Stimulated activated CD4-positive, alpha-beta T cell treated with anti-CD3 and anti-CD28 coated beads, Interleukin-15, amount 100 ng/mL, for 1 hour (primary cell): ENCODE measurements at places on chromosomes 5 and 9.

DNA sequence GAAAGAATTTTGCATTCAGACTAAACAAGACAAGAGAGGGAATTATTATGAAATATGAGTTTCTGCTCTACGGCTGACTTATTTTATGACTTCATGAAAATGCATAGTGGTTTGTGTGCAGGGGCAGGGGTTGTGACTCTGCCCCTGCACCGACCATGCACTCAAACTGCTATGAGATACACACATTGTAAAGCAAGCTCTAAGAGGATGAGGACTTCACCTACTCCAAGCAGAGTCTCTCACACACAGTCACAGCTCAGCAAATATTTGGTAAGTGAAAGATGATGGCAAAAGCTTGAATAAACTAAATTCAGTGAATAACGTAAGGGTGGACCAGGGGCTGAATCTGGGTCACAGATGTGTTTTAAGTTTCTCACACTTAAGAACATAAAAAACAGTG is 542.9 kb downstream of the PRELID2 start:
- no peak for DNase-seq

GRCh38 chr9:126417043-126417442 is 90.4 kb downstream of the MVB12B start:
- DNase-seq = no peak

DNA sequence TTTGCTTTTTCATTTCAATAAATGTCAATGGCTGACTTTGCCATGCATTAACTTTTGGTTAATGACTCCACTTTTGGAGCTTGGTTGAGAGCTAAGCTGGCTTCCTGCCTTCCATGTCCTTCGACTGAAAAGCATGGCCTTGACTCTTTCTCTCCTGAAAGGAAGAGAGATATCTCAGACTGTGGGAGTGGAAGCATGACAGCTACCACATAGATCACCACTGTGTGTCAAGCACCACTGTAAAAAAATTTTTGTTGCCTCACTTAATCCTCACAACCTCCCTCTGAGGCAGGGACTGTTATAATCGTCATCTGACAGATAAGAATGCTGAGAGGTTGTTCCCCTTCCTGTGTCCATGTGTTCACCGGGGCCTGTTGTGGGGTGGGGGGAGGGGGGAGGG is 184.8 kb downstream of the RORB start:
- DNase-seq = no peak

- no peak for DNase-seq
These were observed 226.4 kb upstream of the ISL1 start for GRCh38 chr5:51156838-51157237.

DNA sequence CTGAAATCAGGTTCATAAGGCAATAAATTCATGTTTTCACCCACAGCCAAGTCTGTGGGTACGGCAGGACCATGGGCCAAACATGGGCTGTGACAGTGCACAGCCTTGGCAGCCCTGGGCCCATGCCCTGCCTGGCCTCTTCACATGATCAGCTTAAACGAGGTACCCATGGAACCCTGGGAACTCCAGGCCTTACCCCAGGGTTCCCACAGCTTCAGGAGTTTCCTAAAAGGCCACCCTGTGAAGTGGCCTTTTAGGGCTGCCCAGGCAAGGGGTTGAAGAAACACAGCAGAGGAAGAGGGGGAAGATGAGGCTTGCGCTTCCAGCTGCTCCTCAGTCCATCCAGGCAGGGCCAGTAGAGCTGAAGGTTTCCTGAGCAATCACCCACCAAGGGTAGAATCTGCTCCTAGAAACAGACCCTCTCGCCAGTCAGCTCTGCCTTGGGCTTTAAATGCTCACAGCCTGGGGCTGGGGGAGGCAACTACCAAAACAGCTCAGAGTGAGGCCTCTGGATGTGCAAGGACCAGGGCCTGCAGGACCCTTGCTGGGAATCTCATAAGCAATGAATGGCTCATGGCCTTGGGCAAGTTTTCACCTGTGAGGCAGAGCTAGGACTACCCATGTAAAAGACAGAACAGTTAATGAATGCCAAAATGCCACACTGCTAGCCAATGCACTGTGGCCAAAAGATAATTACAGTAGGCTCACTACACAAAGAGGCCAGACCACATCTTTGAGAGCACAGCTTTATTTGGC is 79.3 kb upstream of the LRRTM2 start:
- no peak for DNase-seq

DNA sequence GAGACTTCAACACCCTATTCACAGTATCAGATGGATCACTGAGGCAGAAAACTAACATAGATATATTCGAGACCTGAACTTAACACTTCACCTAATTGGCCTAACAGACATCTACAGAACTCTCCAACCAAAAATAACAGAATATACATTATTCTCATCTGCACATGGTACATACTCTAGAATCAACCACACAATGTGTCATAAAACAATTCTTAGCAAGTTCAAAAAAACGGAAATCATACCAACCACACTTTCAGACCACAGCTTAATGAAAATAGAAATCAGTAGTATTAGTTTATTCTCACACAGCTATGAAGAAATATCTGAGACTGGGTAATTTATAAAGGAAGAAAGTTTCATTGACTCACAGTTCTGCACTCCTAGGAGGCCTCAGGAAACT is 387.9 kb downstream of the DEPDC1B start:
- DNase-seq = no peak
